ENCODE measurements at places on chromosomes 3 and 15.

DNA sequence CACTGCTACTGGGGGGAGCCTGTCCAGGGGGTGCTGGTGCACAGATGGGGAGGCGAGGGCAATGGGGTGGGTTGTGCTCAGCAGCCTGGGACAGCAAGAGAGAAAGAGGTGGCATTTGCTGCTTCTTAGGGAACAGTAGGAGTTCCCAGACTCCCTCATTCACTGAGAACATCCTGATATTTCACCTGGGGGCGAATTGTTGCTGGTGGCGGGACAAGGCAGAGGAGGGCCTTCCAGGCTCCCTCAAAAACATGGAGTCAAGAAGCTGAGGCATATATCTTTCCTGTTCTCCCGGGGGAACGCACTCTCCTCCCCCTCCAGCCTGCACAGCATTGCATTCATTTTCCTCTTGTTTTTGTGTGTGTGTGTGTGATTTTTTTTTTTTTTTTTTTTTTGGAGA is 65.7 kb downstream of the CDC25A start:
- DNase-seq: no peak

DNA sequence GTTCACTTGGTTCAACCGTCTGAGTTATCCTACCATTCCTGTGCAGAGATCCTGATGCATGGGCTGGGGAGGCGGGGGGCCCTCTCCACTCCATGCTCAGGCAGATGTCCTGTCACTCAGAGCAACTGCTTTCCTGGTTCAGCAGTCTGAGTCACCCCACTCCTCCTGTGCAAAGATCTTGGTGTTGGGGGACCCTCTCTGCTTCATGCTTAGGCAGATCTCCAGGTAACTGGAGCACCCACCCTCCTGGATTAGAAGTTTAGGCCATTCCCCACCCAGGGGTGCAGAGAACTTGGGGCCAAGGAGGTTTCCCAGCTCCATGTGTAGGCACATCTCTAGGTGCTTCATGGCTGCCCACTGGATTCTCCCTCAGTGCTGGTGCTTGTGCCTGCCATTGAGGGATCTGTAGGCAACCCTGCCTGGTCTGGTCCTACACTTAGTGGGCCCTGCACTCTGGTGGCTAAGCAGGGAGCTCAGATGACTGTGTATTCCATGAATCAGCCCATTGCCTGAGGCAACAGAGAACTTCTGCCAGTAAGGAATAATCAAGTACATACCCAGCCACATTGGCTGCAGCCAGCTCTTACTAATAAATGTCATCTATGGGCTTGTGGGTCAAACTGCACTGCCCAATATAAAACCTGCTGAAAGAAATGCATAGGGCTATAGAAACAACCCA is 465.4 kb upstream of the THBS1 start:
- DNase-seq: no peak

GRCh38 chr15:63407612-63408011 is 26.0 kb upstream of the CA12 start:
- DNase-seq: no peak

GRCh38 chr3:195147649-195148080 is 123.3 kb downstream of the XXYLT1 start:
- DNase-seq: peak; percentile 63

GRCh38 chr15:73926219-73927002 is at the start of gene LOXL1:
TSS of gene LOXL1 (plus strand) at chr15:73926462. CDS start at chr15:73926784, 322 bp downstream.
- DNase-seq: no peak

GRCh38 chr3:191301782-191302411 is 27.3 kb upstream of the CCDC50 start:
- no peak for DNase-seq

DNA sequence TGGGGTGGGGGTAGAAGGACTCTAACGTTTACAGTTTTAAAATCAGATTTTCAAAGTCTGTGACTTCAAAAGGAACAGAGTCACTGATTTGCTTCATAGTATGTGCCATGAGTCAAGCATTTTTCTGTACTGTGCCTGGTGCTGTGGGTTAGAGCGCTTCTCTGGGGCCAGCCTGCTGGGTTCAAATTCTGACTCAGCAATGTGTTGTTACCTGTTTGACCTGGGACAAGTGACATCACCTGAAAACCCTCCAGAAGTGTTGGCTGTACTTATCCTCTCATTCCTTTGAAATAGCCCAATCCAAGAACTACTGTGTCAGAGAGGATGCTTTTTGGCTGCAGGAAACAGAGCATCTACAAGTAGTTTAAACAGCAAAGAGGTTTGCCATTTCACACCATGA is 101.7 kb downstream of the LSM3 start:
- DNase-seq: no peak

DNA sequence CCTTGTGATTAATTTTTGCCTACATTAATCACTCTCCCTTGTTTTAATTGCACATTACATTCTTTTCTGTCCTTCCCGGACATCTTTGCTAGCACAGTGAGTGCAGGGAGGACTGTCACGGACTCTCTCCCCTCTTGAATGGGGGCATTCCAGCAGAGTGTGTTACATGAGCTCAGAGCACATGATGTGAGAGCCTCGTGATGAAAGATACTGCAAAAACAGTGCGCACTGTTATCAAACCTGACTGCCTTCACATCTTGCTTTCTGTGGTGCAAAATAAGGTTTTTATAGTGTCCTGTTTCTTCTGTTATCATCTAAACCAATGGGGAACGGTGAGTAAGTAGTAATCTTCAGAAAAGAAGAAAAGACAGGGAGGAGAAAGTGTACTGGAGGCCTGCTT is 167.5 kb downstream of the PGPEP1L start:
- no peak for DNase-seq

- no peak for DNase-seq
Measured at GRCh38 chr3:73449774-73450173, 175.0 kb downstream of the PDZRN3 start.

GRCh38 chr15:74343797-74344127 is 23.7 kb downstream of the CYP11A1 start:
- no peak for DNase-seq

DNA sequence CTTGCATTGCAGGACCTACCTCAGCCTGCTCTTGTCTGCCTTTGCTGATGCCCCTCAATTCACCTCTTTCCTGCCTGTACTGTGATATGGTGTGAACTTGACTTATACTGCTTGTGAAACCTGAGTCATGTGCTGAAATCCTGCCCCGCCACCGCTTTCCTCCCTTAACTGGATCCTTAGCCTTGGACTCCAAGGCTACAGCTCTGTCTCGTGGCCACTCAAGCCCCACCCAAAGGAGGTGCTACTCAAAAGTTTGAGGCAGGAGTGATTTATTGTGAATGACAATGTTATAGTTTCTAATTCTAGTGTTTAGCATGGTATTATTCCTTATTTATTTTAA is 56.1 kb downstream of the MYZAP start:
- no peak for DNase-seq

DNA sequence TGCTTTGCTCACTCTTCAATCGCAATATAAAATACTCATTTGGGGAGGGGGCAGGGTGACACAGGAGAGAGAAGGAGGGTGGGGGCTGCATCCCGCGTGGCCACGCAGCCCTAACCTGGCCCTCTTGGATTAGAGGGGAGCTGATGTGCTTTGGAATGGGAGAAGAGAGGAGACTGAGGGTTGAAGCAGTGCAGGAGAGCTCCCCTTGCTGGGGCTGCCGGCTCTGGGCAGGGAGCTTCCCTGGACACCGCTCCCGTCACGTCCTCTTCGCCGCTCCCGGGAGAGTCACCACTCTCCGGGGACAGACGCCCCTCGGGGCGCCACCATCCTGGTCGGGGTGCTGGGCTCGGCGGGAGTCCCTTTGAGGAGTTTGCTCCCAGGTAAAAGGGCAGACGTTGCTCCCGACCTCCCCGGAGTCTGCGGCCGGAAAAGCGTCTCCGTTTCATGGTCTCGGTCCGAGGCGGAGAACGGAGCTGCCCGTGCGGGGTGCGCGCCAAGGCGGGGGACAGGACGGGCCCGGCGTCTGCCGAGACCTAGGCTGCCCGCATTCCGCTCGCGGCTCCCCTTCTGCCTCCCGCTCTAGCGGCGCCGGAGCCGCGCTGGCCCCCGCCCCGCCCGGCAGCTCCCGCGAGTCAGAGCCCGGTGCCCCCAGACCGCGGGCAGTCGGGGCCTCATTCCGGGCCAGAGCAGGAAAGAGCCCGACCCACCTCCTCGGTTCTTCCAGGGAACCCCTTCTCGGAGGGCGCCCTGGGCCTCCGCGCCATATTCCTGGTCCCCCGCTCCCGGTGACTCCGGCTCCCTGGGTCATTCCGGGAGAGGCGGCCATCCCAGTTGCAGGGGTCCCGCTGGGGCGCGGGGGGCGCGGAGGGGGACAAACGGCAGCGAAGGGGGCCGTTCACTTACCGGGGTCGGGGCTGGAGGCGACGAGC is 603 bp downstream of the SLC7A14 start:
- DNase-seq: no peak

GRCh38 chr3:194472290-194472920 is 14.4 kb downstream of the ATP13A3 start:
- DNase-seq: peak; percentile 34

DNA sequence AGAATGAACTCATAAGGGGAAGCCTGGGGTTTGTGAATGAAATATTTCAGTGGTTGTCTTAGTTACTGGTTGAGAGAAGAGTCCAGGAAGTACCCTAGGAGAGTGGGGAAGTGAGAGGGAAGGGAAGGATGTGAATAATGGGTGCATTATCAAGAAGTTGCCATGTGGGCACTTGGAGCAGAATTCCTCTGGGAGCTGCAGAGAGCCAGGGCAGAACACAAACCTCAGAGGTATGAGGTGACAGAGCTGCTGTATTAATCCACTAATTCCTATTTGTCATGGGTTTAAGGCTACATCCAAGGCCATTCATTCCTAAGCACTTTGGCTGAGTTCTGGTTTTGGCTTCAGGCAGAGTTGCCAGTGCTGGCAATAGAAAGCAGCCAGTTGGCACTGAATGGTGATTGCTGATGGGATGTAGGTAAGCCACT is 29.0 kb downstream of the NDUFB4 start:
- DNase-seq: no peak

GRCh38 chr3:138539352-138539751 is 54.7 kb downstream of the CEP70 start:
- DNase-seq: no peak

DNA sequence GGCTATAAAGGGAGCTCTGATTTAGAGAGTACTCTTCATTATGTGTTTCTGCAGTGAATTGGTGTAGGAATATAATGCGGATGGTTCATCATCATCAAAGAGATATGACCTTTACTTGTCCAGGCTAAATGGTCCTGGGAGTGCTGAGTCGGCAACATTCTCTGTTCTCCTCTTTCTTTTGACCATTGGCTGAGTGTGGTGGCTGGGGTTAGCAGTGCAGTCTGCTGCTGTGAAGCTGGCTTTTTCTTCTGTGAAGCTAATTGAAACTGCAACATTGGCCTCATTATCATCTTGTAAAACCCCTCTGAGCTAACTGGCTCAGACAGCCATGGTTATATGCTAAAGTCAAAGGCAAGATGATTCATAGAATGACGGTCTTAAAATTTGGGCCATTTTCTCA is 83.8 kb downstream of the THRB start:
- no peak for DNase-seq

GRCh38 chr3:117547956-117548550 is 838.5 kb downstream of the TUSC7 start:
- no peak for DNase-seq

DNA sequence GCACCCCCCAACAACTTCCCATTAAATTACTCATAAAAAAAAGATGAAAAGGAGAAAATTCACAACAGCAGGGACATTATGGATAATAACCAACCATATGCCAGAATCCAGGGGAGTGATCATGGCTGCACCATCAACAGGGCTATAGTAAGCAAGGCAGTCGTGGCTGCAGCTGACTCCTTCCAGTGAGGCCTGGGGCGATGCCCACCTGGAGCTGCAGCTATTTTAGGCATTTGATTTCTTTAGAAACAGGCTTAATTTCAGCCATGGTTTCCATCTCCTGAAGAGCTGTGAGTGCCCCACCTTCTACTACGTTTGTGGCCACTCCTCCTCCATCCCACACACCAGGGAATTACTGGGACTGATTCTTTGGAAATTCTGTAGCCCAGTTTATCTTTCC is 84.0 kb downstream of the MINAR1 start:
- DNase-seq: no peak

- DNase-seq: no peak
Measured at GRCh38 chr3:69763458-69763857, 24.2 kb downstream of the MITF start.

DNA sequence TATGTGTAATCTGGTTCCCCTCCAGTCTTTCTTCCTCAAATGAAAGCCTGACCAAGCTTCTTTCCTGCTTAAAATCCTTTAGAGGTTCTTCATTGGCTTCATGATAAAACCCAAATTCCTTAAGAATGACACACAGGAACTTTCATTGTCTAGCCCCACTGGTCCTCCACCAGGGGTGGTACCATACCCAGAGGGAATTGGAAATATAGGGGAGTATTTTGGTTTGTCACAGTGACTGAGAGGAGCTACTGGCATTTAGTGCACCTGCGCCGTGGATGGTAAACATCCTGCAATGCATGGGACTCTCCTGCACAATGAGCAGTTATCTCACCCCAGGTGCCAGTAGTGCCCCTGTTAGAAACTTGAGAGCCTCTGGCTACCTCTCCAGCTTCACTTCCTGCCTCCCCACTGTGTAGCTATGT is 10.8 kb downstream of the ZWILCH start:
- no peak for DNase-seq

DNA sequence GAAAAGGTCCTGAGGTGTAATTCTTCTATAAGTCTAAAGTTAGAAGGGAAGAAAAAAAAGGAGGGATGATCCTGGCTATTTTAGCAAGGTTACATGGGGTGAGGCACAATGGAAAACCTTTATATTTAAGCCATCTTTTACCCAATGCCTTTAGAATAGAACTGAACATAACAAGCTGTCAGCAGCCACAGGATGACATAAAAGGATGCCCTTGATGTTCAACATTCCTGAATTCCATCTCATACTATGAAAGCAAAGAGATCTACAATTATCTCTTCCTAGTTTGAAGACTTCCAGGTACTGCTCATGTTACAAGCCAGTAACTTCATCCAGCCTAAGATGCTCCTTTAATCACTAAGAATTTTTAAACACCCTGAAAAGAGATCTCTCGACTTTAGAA is 26.9 kb downstream of the NEK10 start:
- no peak for DNase-seq

- no peak for DNase-seq
Measured at GRCh38 chr3:103513003-103513402, 1078.2 kb downstream of the ZPLD1 start.

DNA sequence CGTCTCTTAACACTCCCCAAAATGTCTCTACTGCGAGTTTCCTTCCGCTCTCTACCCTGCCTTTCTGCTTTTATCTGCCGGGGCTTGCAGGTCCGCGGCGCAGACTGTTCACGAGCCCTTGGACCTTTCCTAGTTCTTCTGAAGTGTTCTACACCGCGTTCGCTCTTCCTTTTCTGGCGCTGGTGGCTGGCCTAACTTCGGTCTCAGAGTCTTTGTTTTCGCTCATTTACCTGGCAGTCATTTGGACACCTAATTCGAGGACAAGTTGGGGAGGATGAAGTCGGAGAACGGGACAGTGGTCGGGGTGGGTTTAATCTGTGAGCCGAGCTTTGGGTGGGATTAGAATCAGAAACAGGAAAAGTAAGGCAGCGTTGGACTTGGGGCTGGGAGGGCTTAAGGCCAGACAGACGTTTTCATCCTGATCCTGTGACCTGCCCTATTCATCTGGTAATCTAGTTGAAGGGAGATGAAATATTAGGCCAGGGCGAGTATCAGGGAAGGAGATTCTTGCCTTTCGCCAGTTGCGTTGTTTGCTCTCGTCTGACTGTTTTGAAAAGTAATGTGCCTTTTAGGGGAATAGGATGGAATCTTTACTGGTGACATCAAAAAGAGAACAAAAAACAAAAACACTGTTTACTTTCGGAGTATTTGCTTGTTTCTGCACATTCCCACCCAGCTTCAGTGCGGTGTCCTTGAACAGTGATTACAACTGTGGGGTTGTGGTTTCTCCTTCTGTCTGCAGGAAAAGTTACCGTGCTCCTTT is 1.8 kb downstream of the DIPK2A start:
- DNase-seq: peak; percentile 80

GRCh38 chr15:45199136-45199810 is 11.5 kb upstream of the SHF start:
- DNase-seq: peak; percentile 48
